Lower leg skin (tissue), 4 donors: ENCODE measurements at places on chromosomes 3 and 15.

DNA sequence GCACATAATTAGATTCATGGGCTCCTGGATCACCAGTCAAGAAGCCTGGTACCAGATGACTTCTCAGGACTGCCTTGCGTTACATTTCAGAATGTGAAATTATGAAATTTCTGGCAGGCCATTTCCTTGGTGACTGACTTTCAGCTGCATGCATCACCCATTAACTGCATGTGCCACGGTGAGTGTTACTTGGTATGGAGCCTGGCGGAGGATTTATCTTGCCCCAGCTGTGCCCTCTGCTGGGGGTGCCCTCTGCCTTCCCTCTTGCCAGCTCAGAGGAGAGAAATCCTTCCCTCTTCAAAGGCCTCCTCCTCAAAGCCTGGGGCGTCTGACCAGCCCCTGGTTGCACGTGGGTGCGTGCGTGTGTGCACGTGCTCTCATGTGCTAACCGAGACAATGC lies 57.7 kb upstream of the CTSH start:
- DNase-seq = no peak

- DNase-seq = no peak
Measured at GRCh38 chr3:160677459-160677881, 510 bp downstream of the ARL14 start.

DNA sequence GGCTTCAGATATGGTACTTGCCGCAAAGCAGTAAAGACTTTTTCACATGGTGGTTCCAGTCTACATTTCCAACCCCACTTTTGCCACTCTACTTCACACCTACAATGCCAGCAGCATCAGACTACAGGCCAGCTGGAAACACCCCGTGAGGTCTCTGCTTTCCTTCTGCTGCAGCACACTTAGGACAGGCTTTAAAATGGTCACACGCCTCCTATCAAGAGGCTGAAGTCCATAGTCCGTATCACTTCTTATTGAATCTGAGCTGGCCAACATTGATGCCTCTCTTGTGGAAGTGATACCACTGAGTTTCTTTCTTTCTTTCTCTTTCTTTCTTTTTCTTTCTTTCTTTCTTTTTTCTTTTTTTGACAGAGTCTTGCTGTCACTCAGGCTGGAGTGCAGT lies 59.8 kb downstream of the ZNF860 start:
- no peak for DNase-seq

DNA sequence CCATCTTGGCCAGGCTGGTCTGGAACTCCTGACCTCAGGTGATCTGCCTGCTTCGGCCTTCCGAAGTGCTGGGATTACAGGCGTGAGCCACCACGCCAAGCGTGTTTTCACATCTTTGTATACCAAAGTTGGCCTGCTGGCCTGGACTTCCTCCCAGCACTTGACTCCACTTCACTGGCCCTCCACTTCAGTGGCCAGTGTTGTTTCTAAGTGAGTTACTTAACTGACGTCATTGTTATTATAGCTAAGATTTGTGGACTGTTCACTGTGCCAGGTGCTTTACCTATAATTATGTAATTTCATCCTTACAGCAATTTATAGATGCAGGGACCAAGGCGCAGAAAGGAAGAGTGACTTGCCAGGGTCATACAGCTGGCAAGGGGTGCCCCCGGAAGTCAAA lies 52.0 kb downstream of the HRH1 start:
- peak; percentile 49 for DNase-seq

DNA sequence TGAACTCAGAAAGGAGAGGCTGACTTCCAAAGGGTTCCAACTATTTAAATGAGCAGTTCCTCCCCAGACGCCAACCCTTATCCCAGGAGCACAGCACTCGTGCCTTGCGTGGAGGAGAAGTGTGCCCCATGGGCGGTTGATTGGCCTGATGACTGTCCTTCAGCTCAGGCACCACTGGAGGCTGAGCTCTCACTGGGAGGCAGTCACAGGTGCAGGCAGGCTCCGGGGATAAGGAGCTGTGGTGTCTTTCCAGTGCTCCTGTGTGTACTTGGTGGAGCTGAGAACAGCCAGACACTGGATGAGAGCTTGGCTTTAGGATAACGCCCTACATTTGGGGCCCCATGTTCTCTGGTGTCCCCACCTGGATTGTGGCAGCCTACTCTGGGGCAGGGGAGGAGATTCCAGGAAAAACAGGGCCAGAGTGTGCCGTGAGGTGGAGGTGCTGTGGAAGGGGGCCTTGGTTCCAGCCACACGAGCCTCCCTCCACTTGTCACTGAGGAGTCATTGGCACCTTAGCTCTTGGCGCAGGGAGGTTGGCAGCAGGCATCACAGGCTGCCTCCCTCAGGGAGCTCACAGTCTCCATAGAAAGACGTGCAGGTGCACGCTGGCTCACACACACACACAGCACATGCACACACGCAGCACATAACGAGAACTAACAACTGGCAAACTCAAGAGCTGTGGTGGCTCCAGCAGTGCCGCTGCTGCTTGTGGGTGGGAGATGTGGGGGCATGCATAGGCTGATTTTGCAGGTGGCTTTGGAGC lies 22.7 kb upstream of the EPHB3 start:
- no peak for DNase-seq

- no peak for DNase-seq
Measured at GRCh38 chr3:172135820-172136219, 96.4 kb downstream of the FNDC3B start.

DNA sequence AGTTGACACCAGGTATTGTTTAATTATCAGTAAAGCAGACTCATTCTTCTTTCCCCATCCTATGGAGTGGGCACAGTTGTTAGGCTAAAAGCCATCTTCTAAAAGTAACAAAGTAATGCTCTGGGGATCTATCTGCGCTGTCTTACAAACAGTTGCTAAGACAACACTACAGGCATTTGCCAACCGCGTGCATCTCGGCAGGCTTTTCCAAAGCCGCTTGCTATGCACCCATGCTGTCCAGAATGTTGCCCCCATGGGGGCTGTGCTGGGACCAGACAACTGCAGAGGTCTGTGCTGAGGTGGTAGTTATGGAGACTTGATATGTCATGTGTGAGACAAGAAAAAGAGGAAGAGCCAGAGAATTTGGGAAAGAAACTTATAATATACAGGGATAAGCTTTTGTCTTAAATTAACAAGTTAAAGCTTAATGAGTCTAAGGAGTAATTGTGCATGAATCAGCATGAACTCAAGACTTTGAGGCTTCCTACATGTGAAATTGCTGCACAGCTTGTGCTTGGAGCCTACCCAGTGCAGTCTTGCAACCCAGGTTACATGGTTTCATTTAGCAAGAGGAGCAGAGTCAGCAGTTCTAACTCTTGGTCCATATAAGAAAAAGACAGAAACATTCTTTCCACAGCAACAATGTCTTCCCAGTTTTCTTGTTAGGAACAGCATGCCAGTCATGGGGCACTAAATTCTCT lies 38.9 kb upstream of the DCLK3 start:
- DNase-seq = no peak

DNA sequence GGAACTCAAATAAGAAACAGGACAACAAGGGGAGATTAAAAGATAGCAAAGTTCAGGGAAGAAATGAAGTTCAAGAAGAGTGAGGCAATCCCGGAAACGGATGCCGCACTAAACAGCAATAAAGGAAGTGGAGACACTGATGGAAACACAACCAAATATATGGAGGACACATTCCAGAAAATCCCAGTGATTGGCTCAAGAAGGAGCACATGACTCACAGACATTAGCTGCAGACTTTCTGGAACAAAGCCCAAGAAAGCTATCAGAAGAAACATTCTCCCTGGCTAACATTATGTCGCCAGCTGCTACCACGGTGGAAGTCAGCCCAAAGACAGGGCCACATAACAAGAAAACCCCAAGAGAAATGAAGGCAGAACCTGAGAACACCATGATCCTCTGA lies 18.1 kb upstream of the VGLL4 start:
- DNase-seq = no peak

DNA sequence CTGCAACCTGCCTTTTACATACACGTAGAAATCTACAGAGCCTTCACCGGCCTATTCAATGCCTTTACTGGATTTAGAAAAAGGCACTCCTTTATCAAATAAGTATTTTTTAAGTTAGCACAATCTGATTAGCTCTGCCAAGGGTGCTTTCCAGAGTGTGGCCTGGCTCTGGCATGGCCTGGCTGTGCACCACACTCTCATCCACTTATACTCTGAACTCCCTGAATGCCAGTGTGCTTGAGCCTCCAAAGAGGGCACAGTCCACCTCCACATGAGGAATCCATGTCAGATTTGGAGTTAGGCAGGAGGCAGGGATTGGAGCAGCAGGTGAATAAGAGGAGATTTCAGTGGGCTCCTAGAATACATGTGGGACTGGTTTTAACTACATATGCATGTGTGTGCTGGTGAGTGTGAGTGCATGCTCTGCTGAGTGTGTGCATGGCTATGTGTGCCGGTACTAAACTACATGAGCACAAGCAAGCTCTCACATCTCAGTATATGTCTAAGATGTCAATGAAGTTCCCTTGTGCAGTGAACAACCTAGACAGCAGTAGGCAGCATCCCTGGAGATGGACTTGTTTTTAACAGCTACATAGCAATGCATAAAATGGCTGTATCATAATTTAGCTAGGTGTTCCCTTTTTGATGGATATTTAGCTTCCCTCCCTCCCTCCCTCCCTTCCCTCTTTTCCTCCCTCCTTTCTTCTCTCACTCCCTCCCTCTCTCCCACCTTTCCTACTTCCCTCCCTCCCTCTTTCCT lies 17.8 kb upstream of the ZFAND6 start:
- no peak for DNase-seq

DNA sequence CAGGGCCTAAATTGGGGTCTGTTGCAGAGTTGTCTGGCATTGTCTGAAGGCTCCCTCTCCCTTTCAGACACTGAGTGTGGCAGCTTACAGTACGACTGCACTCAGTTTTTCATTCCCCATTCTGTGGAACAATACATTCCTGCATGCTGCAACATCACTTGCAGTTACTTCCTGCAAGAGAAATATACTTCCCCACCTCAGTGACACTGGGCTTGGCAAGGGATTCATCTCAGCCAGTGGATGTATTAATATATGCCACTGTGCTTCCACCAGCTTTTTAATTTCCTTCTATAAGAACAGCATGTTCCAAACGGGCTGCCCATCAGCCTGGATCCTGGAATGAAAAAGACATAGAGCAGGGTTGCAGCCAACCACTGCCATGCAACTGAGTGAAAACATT lies 23.1 kb downstream of the B3GALNT1 start:
- DNase-seq = no peak

DNA sequence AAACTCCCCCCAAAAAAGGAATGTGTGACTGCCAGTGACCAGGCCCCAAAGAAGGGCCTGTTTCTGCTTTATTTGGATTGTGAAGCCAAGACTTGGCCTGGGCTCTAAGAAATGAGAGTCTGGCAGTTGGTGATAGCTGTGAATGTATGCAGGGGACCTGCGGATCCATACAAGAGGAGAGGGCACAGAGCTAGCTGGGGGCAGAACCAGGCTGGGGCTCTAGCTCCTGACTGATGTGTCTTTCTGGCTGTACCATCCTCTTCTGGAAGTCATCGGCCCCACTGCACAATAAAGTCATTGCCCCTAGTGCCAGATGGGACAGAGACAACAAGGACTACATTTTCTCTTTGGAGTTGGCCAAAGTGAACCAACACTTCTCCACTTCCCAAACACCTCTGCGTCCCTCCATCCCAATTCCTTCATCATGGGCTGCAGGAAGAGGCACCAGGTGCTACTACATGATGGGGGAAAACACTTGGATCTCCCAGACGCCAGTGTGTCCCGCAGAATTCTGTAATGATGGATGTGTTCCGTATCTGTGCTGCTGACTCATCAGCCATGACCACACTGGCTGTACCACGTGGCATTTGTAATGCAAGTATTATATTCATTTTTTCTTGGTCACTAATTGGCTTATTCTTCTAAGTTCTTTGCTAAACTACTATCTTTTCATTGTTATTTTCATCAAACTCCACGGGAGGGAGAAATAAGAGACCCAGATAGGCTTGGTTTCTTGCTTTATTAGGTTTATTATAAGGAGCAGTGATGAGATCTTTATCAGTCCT lies 1.7 kb upstream of the PLA2G4F start:
- DNase-seq = peak; percentile 53

DNA sequence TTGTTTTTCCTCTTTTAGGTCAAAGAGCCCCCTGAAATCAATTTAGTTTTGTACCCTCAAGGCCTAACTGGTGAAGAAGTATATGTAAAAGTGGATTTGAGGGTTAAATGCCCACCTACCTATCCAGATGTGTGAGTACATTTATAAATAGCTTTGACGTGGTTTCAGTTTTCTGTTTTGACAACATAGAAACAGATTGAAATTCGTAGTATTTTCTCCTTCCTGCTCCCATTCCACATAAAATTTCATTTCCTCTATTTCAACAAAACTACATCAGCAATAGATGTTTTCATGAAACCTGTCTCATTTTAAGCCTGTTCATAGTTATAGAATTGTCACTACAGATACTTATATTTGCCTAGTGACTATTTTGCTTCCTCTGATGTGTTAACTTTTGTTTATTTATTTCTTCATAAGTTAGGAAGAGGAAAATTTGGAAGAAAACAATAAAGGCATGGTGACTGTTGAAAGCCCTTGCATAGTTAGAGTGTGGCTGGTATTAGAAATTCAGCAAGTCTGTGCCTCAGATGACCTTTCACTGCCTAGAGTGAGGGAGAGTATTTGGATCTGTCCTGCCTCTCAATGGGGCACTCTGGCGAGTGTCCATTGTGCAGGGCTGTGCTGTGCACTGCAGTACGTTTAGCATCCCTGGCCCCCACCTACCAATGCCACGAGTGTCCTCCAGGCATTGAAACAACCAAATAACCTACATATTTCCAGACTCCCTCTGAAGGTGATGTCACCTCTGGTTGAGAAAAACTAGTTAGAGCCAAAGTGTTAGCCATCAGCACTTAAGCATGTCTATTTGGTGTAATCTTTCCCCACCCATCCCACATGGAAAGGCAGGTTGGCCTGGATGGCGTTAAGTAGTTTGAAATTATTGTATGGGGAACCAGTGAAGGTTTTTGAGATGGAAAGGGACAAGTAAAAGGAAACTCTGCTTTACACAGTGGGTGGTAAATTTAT lies 5.9 kb downstream of the EIF2AK4 start:
- DNase-seq = no peak

- DNase-seq = no peak
Measured at GRCh38 chr3:169161011-169161410, 502.5 kb downstream of the MECOM start.

- DNase-seq = no peak
Measured at GRCh38 chr3:52892625-52893311, 4.6 kb downstream of the STIMATE start.

GRCh38 chr15:67109141-67110034 lies 44.0 kb downstream of the SMAD3 start:
- peak; percentile 93 for DNase-seq

DNA sequence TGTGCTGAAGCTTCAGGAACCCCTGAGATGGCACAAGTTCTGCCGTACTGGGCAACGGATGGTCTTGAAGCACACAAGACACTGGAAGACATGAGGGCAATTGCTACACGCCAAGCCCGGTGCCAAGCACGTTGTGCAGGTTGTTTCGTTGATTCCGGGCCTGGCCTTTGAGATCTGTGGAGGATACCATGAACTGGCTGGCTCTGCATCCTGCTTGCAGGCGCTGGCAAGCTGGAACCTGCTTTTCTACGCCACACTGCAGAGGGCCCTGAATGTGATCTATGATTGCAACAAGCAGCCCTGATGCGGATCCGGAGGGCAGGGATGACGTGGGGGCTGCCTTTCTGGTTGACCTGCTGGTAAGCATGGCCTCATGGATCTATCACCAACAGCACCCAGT lies 262.5 kb upstream of the ATP10A start:
- DNase-seq = no peak

GRCh38 chr3:32243519-32243918 lies 5.0 kb downstream of the CMTM8 start:
- no peak for DNase-seq
